ENCODE measurements at places on chromosomes 1 and 21. TPM values are rescaled to one million over a fixed set of nuclear protein-coding genes. Genes with fewer than 3 reads are reported as not detected.

DNA sequence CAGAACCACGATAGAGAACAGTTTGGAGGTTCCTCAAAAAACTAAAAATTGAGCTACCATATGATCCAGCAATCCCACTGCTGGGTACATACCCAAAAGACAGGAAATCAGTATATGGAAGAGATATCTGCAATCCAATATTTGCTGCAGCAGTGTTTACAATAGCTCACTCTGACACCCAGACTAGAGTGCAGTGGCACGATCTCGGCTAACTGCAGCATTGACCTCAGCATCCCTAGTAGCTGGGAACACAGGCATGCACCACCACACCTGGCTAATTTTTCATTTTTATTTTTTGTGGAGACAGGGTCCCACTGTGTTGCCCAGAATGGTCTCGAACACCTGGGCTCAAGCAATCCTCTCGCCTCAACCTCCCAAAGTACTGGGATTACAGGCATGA lies 13.1 kb downstream of the TTC13 start:
- H3K4me3 ChIP-seq = no peak overlapping the region
- DNase-seq = no peak
- no peaks in the 10 kb centered on the region for H3K27me3 ChIP-seq
- no peak overlapping the region for H3K27ac ChIP-seq
- peaks cover 5% of the 10 kb centered on the region for H3K4me1 ChIP-seq
- no peaks in the 10 kb centered on the region for H3K36me3 ChIP-seq

GRCh38 chr1:107232426-107232825 lies 91.6 kb downstream of the NTNG1 start:
- no peak overlapping the region for H3K4me3 ChIP-seq
- no peak overlapping the region for H3K27ac ChIP-seq
- H3K27me3 ChIP-seq = no peaks in the 10 kb centered on the region
- DNase-seq = no peak
- no peaks in the 10 kb centered on the region for H3K36me3 ChIP-seq

GRCh38 chr1:202801175-202801574 lies 7.0 kb downstream of the KDM5B start:
- H3K27me3 ChIP-seq = no peaks in the 10 kb centered on the region
- H3K36me3 ChIP-seq = no peaks in the 10 kb centered on the region
- no peak overlapping the region for H3K27ac ChIP-seq
- no peak for DNase-seq
- H3K4me3 ChIP-seq = no peak overlapping the region

GRCh38 chr1:97630948-97631347 lies 289.9 kb downstream of the DPYD start:
- no peak for DNase-seq
- H3K36me3 ChIP-seq = no peaks in the 10 kb centered on the region
- H3K27ac ChIP-seq = no peak overlapping the region
- no peaks in the 10 kb centered on the region for H3K27me3 ChIP-seq
- no peak overlapping the region for H3K4me3 ChIP-seq

DNA sequence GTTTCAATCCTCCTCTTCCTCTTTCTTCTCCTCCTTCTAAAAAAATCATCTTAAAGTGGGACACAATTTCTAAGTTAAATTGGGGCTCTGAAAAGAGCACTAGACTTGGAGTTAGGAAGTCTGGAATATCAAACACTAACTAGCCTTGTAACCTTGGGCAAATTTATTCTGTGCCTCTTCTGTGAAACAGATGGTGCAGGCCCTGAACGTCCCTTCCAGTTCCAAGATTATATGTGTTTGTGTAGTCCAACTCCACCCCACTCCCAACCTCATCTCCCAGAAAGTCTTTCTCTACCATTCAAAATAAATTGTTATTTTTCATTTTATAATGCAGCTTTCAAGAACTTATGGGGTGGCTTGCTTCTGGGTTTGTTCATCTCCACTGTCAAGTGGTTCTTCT lies 630.0 kb downstream of the LMO4 start:
- H3K36me3 ChIP-seq = no peaks in the 10 kb centered on the region
- no peak for DNase-seq
- no peaks in the 10 kb centered on the region for H3K27me3 ChIP-seq
- no peak overlapping the region for H3K27ac ChIP-seq
- no peak overlapping the region for H3K4me3 ChIP-seq

GRCh38 chr1:7341145-7341905 lies 429.8 kb upstream of the VAMP3 start:
- no peak overlapping the region for H3K27ac ChIP-seq
- no peaks in the 10 kb centered on the region for H3K27me3 ChIP-seq
- no peak overlapping the region for H3K4me3 ChIP-seq

DNA sequence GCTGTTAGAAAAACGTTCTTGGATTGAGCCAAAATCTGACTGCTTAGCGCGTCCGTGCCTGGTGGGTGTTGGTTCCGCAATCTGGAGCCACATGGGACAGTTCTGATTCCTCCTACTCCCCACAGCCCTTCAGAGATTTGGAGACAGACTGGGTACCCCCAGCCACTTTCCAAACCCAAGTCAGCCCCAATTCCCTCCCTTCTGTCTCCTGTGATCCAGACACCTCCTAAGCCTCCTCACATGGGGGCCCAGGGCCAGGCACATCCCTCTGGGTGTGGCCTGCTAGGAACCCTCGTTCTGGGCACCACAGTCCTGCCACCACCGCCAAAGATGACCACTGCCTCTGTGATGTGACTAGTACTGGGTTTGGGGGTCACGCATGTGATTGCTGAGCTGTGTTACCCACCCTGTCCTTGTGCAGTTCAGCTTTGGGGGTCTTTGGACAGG lies 4.8 kb downstream of the PLA2G5 start:
- H3K27me3 ChIP-seq = no peaks in the 10 kb centered on the region
- H3K27ac ChIP-seq = no peak overlapping the region
- no peak overlapping the region for H3K4me3 ChIP-seq

GRCh38 chr1:168428063-168428731 lies 115.6 kb downstream of the XCL2 start:
- no peak for DNase-seq
- no peak overlapping the region for H3K27ac ChIP-seq
- H3K36me3 ChIP-seq = no peaks in the 10 kb centered on the region
- H3K4me1 ChIP-seq = no peaks in the 10 kb centered on the region
- no peaks in the 10 kb centered on the region for H3K27me3 ChIP-seq

- no peaks in the 10 kb centered on the region for H3K36me3 ChIP-seq
- no peak overlapping the region for H3K27ac ChIP-seq
Observed at GRCh38 chr1:54653036-54653435, 11.4 kb downstream of the MROH7 start.

DNA sequence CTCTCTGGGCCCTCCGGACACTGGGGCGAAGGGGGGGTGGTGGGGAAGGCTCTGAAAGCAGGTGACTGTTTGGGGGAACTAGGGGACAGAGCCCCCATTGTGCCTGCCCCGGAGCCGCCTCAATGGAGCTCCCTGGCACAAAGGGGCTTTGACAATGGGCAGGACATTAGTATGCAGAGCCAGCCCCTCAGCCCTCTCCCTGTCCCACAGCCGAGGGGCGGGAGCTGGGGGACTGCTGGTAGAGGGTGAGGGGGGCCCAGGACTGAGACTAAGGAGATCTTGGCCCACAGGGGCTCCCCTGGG lies 7.8 kb downstream of the KCNJ10 start:
- H3K4me1 ChIP-seq = no peaks in the 10 kb centered on the region
- no peaks in the 10 kb centered on the region for H3K27me3 ChIP-seq
- DNase-seq = no peak
- H3K27ac ChIP-seq = no peak overlapping the region

GRCh38 chr1:204177133-204177532 lies 11.0 kb upstream of the REN start:
- H3K27me3 ChIP-seq = no peaks in the 10 kb centered on the region
- H3K4me3 ChIP-seq = no peak overlapping the region
- DNase-seq = no peak
- no peaks in the 10 kb centered on the region for H3K36me3 ChIP-seq
- H3K27ac ChIP-seq = no peak overlapping the region

DNA sequence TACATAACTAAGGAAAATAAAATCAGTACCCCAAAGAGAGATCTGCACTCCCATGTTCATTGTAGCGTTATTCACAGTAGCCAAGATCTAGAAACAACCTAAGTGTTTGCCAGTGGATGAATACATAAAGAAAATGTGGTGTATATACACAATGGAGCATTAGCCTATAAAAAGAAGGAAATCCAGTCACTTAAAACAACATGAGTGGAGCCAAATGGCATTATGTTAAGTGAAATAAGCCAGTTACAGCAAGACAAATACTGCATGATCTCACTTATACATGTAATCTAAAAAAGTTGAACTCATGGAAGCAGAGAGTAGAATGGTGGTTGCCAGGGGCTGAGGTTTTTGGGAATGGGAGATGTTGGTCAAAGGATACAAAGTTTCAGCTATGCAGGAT lies 508.3 kb upstream of the B3GALT2 start:
- no peak for DNase-seq
- H3K4me3 ChIP-seq = no peak overlapping the region
- no peaks in the 10 kb centered on the region for H3K27me3 ChIP-seq

GRCh38 chr1:77473690-77474089 lies 191.9 kb downstream of the AK5 start:
- H3K27me3 ChIP-seq = no peaks in the 10 kb centered on the region
- DNase-seq = no peak
- H3K4me3 ChIP-seq = no peak overlapping the region
- no peak overlapping the region for H3K27ac ChIP-seq
- no peaks in the 10 kb centered on the region for H3K36me3 ChIP-seq

GRCh38 chr1:70871790-70872189 lies 175.8 kb downstream of the PTGER3 start:
- H3K4me3 ChIP-seq = no peak overlapping the region
- no peak overlapping the region for H3K27ac ChIP-seq
- DNase-seq = no peak

DNA sequence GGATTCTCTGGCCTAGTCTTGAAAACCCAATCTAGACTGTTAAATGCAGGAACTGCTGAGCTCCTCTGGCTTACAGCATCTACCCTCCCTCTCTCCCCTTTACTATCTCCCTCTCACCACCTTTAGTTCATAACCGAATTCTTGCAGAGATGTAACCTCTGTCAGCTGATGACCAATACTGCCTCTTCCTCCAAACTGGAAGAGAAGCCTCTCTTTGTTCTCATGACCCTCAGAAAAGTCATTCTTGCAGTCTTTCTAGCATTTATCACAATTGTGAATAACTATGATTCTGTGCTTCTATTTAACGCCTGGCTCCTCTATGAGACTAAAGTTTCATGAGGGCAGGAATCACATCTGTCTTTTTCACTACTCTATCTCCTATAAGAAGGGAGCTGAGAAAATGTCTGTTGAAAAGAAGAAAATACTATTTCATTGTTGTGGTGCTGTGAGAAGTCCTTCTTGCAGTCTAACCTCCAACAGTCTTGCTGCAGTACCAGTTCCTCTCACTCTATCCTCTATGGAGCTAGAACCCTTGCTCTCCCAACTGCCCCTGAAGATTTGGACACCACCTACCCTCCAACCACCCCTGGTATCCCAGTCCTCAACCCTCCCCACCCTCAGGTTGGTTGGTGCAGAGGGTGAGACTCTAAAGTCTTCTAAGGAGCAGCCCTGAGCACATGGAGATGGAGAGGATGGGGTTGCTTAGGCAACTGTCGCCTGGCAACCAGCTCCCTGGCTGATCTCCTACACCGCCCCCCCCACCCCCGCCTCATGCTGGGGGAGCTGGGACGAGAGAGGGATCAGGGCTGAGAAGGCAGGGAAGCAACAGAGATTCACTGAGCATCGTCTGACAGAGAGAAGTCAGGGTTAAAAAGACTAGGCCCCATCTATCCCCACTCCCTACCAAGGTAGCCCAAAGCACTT lies 13.9 kb downstream of the MEF2D start:
- peak overlapping the region; percentile 51 for H3K27ac ChIP-seq
- no peaks in the 10 kb centered on the region for H3K27me3 ChIP-seq
- peaks cover 24% of the 10 kb centered on the region for H3K36me3 ChIP-seq
- peaks cover 92% of the 10 kb centered on the region for H3K4me1 ChIP-seq

DNA sequence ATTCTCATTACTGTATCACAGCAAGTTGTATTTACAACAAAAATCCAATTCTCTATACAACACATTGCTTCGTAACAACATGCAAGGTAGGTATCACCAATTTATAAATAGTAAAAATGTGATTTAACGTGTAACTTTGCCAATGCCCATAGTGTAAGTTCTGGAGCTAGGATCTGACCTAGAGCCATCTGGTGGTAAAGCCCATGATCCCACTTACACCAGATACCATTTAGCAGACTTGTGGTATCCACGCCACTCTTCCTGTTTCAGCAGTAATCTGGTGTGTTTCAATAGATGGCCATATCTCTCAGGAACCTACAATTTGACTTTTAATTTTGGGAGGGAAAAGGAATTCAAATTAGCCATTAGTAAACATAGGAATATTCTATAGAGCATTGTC lies 10.2 kb downstream of the SETSIP start:
- no peaks in the 10 kb centered on the region for H3K27me3 ChIP-seq
- DNase-seq = no peak
- H3K36me3 ChIP-seq = no peaks in the 10 kb centered on the region
- no peak overlapping the region for H3K4me3 ChIP-seq
- no peaks in the 10 kb centered on the region for H3K4me1 ChIP-seq

- H3K27ac ChIP-seq = no peak overlapping the region
- no peak overlapping the region for H3K4me3 ChIP-seq
- peaks cover 4% of the 10 kb centered on the region for H3K4me1 ChIP-seq
Observed at GRCh38 chr1:201702936-201703335, 126.0 kb upstream of the IPO9 start.

FAM167B gene
- 0.50 TPM for total RNA-seq

SAMSN1 gene
- total RNA-seq = 59.5 TPM

GLMN gene
- 13.9 TPM for total RNA-seq

CELA2B gene
- total RNA-seq = not detected

AMPD1 gene
- not detected for total RNA-seq
